ENCODE measurements at places on chromosomes 3 and 15. TPM values are rescaled to one million over a fixed set of nuclear protein-coding genes. Genes with fewer than 3 reads are reported as not detected.

The CAMK2N2 gene
- total RNA-seq = 6.0 TPM

The EOMES gene
- total RNA-seq = not detected

The SPPL2A gene
- total RNA-seq = 39.3 TPM

The MAP2K5 gene
- 13.9 TPM for total RNA-seq

The SLC22A14 gene
- total RNA-seq = not detected

The NPTN gene
- total RNA-seq = 90.4 TPM

The NR1D2 gene
- 43.2 TPM for total RNA-seq

The XYLB gene
- total RNA-seq = 2.8 TPM

The MLH1 gene
- 37.1 TPM for total RNA-seq

The GPR149 gene
- not detected for total RNA-seq

The A4GNT gene
- total RNA-seq = 0.16 TPM

The CHRD gene
- 8.2 TPM for total RNA-seq

The ANKUB1 gene
- total RNA-seq = not detected

The MUSTN1 gene
- total RNA-seq = 35.7 TPM

The CGNL1 gene
- 5.5 TPM for total RNA-seq

The P2RY13 gene
- total RNA-seq = not detected

The KY gene
- total RNA-seq = not detected

The CADM2 gene
- 20.8 TPM for total RNA-seq

The GPR15 gene
- not detected for total RNA-seq

The SLC15A2 gene
- total RNA-seq = 0.86 TPM

The SLC9C1 gene
- not detected for total RNA-seq

The EPHB3 gene
- total RNA-seq = 16.6 TPM

The ENTPD3 gene
- total RNA-seq = not detected

The CDHR4 gene
- total RNA-seq = not detected

The CNOT10 gene
- 23.9 TPM for total RNA-seq
